ENCODE measurements at places on chromosomes 6 and 20. TPM values are rescaled to one million over a fixed set of nuclear protein-coding genes. Genes with fewer than 3 reads are reported as not detected.
A peak's percentile ranks its signal among the peaks of the same experiment; 100 is the strongest.

DNA sequence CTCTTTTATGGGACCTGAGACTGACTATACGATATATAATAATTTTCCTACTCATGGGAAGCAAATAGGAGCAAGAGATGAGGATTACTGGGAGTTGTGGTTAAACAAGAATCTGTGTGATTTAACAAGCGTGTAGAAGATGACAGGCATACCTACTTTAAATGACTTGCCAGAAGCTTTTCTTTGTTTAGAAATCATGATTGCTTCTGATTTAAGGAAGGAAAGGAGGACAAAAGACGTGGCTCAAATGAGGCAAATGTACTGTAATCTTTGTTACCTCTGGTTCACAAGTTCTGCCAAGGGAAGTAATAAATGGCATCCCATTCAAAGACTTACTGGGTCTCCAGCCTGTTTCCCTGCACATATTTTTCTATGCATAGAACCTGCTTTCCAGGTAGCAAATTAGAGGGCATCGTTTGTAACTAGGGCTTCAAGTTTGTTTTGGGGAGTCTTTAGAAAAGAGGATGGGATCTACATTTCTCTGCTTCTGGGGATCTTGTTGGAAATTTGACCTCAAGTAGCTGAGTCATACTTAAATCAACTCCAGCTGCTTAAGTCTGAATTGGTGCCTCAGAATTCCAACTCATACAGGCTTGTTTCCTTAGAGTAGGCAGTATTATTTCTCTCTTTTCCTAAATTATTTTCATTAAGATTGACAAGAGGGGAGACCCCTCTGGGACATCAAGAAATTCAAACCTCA is 2.9 kb upstream of the TRMT11 start:
- peaks cover 15% of the 10 kb centered on the region for H3K4me1 ChIP-seq
- H3K4me3 ChIP-seq, result no peak overlapping the region
- H3K27ac ChIP-seq, result no peak overlapping the region
- H3K27me3 ChIP-seq, result no peaks in the 10 kb centered on the region
- H3K36me3 ChIP-seq, result no peaks in the 10 kb centered on the region
- no peak for DNase-seq

- no peak for DNase-seq
- no peaks in the 10 kb centered on the region for H3K4me1 ChIP-seq
- H3K4me3 ChIP-seq, result no peak overlapping the region
- H3K36me3 ChIP-seq, result no peaks in the 10 kb centered on the region
- no peaks in the 10 kb centered on the region for H3K27me3 ChIP-seq
Measured at GRCh38 chr6:84836366-84836765, 72.0 kb upstream of the TBX18 start.

CCDC167 gene
- total RNA-seq, result 19.3 TPM

DNA sequence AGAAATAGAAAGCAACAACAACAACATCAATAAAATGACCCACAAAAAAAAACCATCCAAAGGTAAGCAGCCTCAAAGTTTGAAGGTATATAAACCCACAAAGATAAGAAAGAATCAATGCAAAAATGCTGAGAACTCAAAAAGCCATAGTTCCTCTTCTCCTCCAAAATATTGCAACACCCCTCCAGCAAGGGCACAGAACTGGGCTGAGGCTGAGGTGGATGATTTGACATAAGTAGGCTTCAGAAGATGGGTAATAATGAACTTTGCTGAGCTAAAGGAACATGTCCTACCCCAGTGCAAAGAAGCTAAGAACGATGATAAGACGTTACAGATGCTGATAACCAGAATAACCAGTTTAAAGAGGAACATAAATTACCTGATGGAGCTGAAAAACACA is 188.8 kb upstream of the BTBD3 start:
- DNase-seq, result no peak
- no peaks in the 10 kb centered on the region for H3K27me3 ChIP-seq
- no peaks in the 10 kb centered on the region for H3K36me3 ChIP-seq
- H3K4me3 ChIP-seq, result no peak overlapping the region

GRCh38 chr20:610130-611046 is at the start of gene TCF15:
TSS of gene TCF15 (minus strand) at chr20:610309. CDS start at chr20:610237, 72 bp downstream.
- DNase-seq, result peak; percentile 42
- peaks cover 10% of the 10 kb centered on the region for H3K4me1 ChIP-seq
- peaks cover 33% of the 10 kb centered on the region for H3K27me3 ChIP-seq
- H3K4me3 ChIP-seq, result peak within 1 kb of the TSS; percentile 19

GRCh38 chr6:1267790-1268762 is 43.8 kb upstream of the FOXQ1 start:
- no peak for DNase-seq
- no peak overlapping the region for H3K27ac ChIP-seq
- H3K4me1 ChIP-seq, result no peaks in the 10 kb centered on the region
- H3K36me3 ChIP-seq, result no peaks in the 10 kb centered on the region
- H3K27me3 ChIP-seq, result no peaks in the 10 kb centered on the region

SLC22A2 gene
- not detected for total RNA-seq

DNA sequence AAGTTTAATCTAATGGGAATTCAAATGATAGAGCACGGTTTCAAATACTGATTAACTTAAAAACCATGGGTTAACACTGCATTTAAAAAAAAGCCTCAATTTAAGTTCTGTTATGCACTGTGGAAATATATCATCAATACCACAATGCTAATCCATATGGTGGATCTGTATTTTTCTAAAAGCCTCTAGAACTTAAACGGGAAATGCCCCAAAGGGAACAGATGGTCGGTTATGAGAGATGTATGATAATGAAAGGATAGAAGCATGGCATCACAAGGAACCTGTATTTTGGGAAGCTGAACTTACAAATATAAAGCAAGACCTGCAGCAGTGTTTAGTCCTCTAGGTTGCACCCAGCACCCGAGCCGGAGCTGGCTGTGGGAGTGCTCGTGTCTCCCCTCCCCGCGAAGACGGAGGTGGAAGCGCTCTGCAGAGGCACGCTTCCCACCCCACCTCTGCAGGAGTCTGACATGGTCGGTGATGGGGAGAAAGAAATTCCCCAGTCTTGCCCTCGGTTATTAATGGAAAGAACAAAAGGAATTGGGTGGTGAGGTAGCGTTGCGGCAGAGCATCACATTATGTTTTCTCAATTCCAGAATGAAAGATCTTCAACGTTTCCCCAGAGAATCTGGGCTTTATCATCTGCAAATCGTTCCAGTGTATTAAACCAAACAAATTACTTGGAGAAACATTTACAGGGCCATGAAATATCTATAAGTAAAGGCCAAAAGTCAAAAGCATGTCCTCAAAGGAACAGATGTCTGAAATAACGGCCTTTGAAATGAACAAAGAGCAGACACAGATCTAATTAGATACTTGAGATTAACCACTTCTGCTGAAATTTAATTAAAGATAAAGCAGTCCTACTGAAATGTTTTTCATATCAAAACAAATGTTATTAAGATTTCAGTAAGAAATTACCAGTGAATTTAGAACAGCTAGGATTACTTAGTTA is 103.1 kb upstream of the POPDC3 start:
- H3K4me1 ChIP-seq, result no peaks in the 10 kb centered on the region
- H3K36me3 ChIP-seq, result peaks cover 18% of the 10 kb centered on the region
- H3K27ac ChIP-seq, result no peak overlapping the region

CALHM6 gene
- 2.1 TPM for total RNA-seq

GRM1 gene
- total RNA-seq, result 0.12 TPM

RIPPLY2 gene
- not detected for total RNA-seq

DNA sequence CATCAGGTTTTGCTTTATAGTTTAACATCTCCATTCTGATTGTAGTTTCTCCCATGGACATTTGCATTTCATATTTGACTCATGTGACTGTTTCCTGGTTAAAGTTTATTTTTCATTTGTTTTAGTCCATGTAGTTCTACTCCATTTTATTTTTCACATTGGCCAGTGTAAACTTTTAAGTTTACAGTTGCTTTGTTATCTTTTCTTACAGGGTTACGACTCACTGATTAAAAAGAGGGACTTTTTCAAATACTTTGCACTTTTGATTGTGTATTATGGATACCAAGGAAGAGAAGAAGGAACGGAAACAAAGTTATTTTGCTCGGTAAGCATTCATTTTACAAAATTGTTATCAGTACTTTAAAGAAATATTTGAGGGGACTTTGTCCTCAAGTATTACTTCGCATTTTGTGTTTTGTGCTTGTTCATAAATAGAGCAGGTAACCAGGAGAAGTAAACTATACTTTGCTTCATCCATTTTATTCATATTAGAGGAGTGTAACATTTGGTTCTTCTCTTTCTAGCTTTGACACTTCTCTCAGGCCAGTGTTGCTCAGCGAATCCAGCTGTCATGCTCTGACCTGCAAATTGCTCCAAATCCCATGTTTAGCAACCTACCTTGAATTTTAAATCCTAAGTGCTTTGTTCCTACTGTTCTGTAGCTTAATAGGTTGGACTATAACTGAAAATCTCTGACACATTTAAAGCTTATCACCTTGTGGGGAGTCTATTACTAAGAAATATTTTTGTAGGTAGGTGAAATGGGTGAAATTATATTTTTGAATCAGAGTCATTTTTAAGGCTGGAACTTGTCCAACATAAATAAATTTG is 24.5 kb downstream of the NCOA7 start:
- DNase-seq, result peak; percentile 75
- H3K4me3 ChIP-seq, result no peak overlapping the region
- H3K4me1 ChIP-seq, result peaks cover 7% of the 10 kb centered on the region
- H3K27me3 ChIP-seq, result no peaks in the 10 kb centered on the region
- no peak overlapping the region for H3K27ac ChIP-seq
- no peaks in the 10 kb centered on the region for H3K36me3 ChIP-seq

SS18L1 gene
- 24.1 TPM for total RNA-seq

- H3K27me3 ChIP-seq, result no peaks in the 10 kb centered on the region
- H3K27ac ChIP-seq, result no peak overlapping the region
- H3K4me3 ChIP-seq, result no peak overlapping the region
Measured at GRCh38 chr20:51602131-51602530, 59.6 kb upstream of the NFATC2 start.

DNA sequence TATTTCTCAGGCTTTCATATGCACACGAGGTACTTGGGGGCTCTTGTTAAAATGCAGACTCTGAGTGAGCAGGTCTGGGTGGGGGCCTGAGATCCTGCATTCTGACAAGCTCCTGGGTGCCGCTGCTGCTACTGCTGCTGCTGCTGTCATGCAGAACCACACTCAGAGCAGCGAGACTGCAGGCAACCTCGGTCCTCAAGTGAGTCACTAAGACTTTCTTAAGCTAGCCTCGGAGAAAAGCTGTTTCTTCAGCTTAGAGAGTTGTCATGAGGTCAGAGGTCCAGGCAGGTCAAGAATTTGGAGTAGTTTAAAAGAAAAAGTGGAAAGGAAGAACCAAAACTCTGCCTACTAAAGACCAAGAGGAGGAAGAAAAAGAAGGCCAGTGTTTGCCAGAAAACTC is 92.9 kb downstream of the SPTLC3 start:
- peaks cover 3% of the 10 kb centered on the region for H3K4me1 ChIP-seq
- no peak for DNase-seq
- no peak overlapping the region for H3K27ac ChIP-seq
- no peaks in the 10 kb centered on the region for H3K27me3 ChIP-seq
- no peak overlapping the region for H3K4me3 ChIP-seq

DNA sequence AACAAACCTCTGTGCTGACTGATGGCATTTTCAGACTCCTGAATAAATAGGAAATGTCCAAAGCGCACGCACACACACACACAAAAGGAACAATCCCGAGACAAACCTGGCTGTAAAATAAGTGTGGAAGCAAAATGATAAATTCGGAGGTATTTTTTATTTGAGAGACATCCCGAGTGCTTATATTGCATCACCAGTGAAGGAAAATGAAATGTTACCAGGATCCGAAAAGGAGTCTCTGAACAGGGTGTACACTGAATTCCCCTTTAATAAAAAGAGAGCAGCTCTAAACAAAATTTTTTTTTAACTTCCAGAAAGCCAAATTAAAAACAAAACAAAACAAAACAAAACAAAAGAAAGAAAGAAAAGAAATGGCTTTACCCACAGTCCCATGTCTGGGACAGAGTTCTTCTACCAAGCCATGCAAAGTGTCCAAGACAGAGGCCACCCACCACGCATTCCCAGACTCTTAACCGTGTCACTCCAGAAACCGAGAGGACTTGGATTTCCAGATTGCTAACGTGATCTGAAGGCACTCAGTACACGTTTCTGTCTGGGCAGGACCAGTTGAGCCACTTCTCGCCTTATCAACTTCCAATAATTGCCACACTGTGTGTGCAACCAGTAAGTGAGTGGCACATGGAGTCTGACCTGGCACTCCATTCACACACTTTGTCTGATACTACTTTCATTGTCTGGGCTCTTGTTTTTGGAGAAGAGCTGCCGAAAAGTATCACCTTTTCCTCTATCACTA is 817 bp downstream of the ME1 start:
- H3K27ac ChIP-seq, result no peak overlapping the region
- peaks cover 5% of the 10 kb centered on the region for H3K4me1 ChIP-seq
- H3K4me3 ChIP-seq, result peak overlapping the region; percentile 78
- no peaks in the 10 kb centered on the region for H3K36me3 ChIP-seq

- H3K4me3 ChIP-seq, result no peak overlapping the region
- H3K4me1 ChIP-seq, result no peaks in the 10 kb centered on the region
- no peaks in the 10 kb centered on the region for H3K27me3 ChIP-seq
- H3K36me3 ChIP-seq, result no peaks in the 10 kb centered on the region
- no peak overlapping the region for H3K27ac ChIP-seq
Measured at GRCh38 chr6:140490081-140490480, 1115.6 kb upstream of the CITED2 start.

GRCh38 chr6:147999001-147999540 is 343.6 kb upstream of the SASH1 start:
- no peak overlapping the region for H3K27ac ChIP-seq
- no peaks in the 10 kb centered on the region for H3K27me3 ChIP-seq
- no peak overlapping the region for H3K4me3 ChIP-seq
- H3K36me3 ChIP-seq, result no peaks in the 10 kb centered on the region

DNA sequence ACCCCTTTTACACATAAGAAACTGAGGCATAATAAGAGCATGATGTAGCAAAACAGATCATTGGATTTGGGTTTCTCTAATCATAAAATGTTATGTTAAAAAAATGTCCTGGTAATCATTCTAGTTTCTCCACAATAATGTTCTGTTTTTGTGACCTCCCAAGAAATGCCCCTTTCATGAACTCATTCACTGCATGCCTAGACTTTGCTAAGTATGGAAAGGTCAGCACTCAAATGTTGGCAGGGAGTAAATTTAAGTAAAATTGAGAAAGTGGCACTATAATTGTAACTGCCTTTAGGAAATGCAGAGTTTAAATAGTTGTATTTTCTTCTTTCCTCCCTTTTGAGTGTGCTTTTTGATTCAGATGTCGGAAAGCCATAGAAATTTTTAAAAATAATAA is 48.5 kb upstream of the ID4 start:
- DNase-seq, result peak; percentile 38
- no peak overlapping the region for H3K4me3 ChIP-seq
- no peak overlapping the region for H3K27ac ChIP-seq
- no peaks in the 10 kb centered on the region for H3K27me3 ChIP-seq

DNA sequence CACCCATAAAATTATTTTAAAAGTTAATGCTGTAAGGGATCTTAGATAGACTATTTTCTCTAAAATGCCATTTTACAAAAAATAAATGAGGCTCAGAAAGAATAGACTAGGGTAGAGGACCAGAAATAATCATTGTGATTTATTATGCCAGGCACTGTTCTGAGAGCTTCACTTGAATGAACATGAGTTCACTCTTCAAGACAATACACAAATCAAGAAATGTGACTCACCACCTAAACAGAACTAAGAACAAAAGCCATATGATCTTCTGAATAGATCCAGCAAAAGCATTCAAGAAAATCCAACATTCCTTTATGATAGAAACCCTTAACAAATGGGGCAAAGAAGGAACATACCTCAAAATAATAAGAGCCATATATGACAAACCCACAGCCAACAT is 582.0 kb downstream of the PKHD1 start:
- H3K4me1 ChIP-seq, result no peaks in the 10 kb centered on the region
- no peak overlapping the region for H3K27ac ChIP-seq
- DNase-seq, result no peak
- no peak overlapping the region for H3K4me3 ChIP-seq
- H3K36me3 ChIP-seq, result no peaks in the 10 kb centered on the region
- H3K27me3 ChIP-seq, result no peaks in the 10 kb centered on the region

Data from lung (tissue), 17 donors.